ENCODE measurements at places on chromosomes 5 and 9. TPM values are rescaled to one million over a fixed set of nuclear protein-coding genes. Genes with fewer than 3 reads are reported as not detected.

Gene C5orf52
- not detected for total RNA-seq

Gene STPG3
- total RNA-seq: not detected

Gene IFNA21
- not detected for total RNA-seq

Gene PRSS3
- 28.4 TPM for total RNA-seq

Gene RABGAP1
- 35.0 TPM for total RNA-seq
